Activated naive CD4-positive, alpha-beta T cell treated with anti-CD3 and anti-CD28 coated beads, Interleukin-2, amount 50 U/mL, for 16 hours (primary cell): ENCODE measurements at places on chromosomes 5 and 9.

- no peak for DNase-seq
Measured at GRCh38 chr5:80928073-80928472, 32.1 kb upstream of the RASGRF2 start.

DNA sequence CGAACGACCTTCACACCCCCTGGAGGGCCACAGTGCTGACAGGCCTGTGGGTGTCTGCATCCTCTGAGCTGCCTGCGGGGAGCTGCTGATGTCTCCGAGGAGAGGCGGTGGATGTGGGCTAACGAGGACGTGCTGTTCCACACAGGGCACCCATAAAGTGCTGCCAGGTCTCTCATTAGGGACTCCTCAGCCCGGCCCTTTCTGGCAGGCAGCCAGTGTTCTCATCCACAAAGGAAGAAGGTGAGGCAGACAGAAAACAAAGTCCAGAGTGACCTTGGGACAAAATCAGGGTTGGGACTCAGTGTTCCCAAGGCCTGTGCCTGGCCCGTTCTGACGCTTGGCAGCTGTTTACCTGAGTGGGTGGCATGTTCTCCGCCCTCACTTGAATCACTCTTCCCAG is 29.3 kb downstream of the CARTPT start:
- DNase-seq = no peak

GRCh38 chr9:87160148-87161102 is 213.1 kb upstream of the GAS1 start:
- DNase-seq = no peak

GRCh38 chr9:99073985-99074901 is 30.7 kb upstream of the TGFBR1 start:
- DNase-seq = no peak

DNA sequence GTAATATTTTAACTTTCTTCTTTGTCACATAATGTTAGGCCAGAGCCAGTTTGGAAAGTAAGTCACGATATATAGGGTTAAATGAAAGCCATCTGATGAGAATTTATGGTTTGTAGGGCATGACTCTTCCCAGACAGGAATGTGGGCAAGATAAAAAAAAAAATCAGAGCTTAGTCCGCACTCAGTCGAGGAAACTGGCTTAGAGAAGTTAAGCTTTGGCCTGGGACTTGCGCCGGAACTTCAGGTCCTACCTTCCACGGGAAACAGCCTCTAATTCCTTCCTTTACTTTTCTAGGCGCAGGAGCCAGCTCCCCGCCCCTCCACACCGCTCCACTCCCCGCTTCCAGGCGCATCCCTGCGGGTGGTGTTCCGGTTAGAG is 475 bp downstream of the DDX31 start:
- no peak for DNase-seq

- DNase-seq = no peak
Measured at GRCh38 chr9:36140086-36141084, 3.9 kb downstream of the GLIPR2 start.

DNA sequence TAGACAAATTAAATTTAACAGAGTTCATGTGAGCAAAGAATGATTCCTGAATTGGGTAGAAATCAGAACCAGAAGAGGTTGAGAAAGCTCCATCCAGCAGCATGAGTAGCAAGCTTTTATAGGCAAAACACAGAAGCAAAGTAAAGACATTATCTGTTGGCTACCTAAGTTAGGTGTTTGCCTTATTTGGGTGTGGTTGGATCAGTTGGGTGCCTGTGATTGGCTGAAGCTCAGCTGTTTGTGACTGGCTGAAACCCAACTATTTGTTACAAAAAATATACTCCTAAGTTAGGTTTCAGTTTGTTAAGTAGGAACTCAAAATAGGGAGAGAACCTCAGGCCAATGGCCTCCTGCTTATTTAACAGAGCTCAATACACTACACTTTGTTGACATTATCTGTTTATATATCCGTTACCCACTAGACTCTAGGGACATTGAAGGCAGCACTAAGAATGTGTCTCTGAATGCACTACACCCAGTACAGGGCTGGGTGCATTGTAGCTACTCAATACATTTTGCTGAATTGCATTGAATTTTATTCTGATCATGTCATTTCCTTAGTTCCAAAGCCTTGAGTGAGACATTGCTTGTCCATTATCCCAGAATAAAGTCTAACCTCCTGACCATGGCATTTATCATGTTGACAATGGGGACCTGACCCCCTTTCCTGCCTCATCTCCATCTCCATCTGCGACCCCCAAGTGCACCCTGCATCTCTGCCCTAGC is 98.7 kb downstream of the CCDC192 start:
- no peak for DNase-seq

- DNase-seq = no peak
Measured at GRCh38 chr5:107603349-107603748, 67.4 kb downstream of the EFNA5 start.

- no peak for DNase-seq
Measured at GRCh38 chr5:133525126-133525525, 87.2 kb downstream of the FSTL4 start.

GRCh38 chr5:159965031-159965837 is 43.7 kb upstream of the TTC1 start:
- peak; percentile 30 for DNase-seq

- no peak for DNase-seq
Measured at GRCh38 chr9:123722378-123722777, 207.5 kb downstream of the DENND1A start.

- no peak for DNase-seq
Measured at GRCh38 chr5:61525512-61526206, 193.6 kb downstream of the ZSWIM6 start.

- no peak for DNase-seq
Measured at GRCh38 chr5:82466986-82467561, 188.9 kb upstream of the RPS23 start.

DNA sequence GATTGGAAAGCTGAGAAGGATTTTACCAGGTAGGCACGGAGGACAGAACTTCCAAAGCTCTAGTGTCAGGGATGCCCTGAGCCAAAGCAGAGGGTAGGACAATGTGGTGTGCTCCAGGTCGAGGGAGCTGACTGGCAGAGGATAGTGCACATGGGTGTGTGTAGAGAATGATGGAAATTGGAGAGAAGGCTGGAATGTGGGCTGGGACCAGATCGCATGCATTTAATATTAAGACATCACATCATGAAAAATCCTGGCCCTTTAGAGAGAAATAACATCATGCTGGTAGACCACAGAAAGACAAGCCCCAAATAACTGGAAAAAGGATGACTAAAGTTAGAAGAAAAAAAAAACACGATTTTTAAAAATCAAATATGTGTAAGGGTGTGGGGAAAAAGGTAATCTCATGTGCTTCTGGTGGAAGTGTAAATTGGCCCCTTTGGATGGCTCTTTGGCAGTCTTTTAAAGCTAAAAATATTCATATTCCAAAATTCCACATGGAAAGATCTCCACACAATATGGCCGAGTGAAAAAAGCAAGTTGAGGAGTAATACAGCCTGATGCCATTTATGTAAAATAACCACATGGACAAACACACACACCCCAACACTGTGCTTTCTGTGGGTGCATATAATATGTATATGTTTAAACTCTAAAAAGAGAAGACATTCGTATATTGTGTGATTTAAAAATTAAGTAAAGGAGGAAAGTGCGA is 67.0 kb upstream of the TGFBR1 start:
- DNase-seq = no peak

DNA sequence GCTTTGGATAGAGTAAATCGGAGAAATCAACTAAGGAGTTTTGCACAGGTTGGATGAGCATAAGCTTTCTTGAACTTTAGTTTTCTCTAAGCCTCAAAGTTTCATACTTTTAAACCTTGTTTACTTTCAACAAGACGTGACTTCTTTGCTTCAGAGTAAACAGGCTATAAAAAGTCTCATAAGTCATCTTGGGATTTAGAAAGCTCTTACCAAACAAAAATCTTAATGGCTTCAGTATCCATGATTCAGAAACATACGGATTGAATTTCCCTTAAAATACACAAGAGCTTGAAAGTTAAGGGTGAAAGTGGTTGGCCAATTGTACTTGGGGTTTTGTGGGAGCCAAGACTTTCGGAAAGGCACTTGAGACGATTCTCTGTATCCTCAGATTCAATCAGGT is 270.9 kb upstream of the ANKH start:
- DNase-seq = no peak

- DNase-seq = no peak
Measured at GRCh38 chr9:68750255-68750654, 45.2 kb downstream of the PIP5K1B start.

- DNase-seq = no peak
Measured at GRCh38 chr5:149737355-149737754, 7.2 kb downstream of the PPARGC1B start.

- DNase-seq = no peak
Measured at GRCh38 chr5:38540314-38540713, 16.1 kb downstream of the LIFR start.

DNA sequence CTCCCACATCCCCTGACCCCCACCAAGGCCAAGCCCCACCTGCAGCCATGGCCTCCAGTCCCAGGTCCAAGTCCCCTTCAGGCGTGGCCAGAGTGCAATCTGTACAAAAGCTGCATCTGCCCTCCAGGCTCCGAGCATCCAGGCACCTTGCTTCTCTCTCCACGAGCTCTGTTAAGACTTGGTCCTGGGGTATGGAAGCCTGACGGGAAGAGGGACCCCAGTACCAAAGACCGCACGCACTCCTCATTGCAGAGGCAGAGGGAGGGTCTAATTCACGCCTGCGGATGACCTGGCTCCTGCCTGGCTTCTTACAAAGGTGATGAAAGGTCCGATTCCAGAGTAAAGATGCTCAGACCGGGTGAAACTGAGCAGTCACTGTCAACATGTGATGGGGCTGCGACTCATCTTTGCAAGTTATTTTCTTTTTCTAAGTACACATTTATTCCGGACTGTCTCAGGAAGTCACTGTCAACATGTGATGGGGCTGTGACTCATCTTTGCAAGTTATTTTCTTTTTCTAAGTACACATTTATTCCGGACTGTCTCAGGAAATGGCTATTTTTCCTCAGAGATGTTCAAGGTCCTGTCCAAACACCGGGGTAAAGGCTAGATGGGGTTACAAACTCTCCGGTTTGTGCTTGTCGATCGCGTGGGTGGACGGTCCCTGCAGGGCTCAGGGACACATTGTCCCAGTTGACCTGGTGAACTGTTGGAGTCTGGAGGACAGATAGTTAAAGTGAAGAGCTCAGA is 252.0 kb upstream of the IRX4 start:
- DNase-seq = no peak

DNA sequence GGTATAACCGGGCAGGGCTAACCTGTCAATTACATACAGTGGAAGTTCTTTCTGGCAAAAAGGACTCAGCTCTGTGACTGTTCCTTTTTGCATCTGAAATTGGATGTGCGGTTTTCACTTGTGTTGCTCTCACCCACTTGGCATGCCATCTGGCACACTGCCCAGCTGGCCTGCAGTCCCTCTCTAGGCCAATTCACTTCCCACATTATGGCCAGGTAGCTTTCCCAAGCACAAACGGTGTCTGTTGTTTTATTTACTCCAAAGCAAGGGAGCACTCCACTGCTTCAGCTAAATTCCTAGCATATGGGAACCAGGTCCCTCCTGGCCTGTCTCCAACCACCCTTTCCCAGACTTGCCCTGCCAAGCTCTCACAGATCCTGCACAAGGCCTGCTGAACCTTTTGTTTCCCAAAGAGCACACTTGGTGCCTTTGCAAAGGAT is 132.5 kb downstream of the SEMA6A start:
- no peak for DNase-seq

- DNase-seq = no peak
Measured at GRCh38 chr5:158410976-158411375, 552.0 kb upstream of the CLINT1 start.

DNA sequence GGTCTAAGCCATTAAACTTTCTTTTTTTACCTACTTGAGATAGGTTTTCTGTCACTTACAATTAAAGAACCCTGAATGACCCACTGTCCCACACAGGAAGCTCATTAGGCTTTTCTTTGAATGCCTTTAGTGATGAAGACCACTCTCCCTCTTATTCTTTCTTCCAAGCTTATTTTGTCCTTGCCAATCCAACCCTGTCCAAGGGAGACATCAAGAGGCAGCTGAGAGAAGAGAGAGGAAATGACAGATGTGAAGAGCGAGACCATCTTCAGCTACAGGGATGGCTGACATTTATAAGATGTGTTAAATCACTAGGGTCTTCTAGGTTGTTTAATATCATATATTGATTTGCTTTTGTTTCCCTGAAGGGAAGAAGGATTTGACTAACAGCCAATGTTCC is 133.5 kb downstream of the FAM114A2 start:
- no peak for DNase-seq

DNA sequence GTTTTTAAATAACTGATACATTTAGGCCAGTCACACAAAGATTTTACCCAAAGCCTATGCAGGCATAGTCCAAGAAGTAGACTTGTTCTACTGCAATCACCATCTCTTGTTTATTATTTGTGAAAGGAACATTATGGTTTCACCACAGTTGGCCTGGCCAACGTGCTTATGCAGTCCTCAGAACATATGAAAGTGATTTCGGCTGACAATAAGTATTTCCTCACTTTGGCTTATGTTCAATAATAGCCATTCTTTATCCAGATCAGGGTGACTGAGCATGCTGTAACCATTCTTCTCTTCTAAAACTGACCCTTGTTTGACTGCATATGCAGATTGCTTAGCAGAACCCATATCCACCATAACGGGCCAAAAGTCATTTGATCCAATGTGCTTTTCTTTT is 76.6 kb upstream of the CCDC152 start:
- no peak for DNase-seq

GRCh38 chr5:171745602-171746001 is 40.0 kb upstream of the SMIM23 start:
- DNase-seq = no peak

- no peak for DNase-seq
Measured at GRCh38 chr5:3024126-3024525, 272.6 kb upstream of the IRX2 start.

DNA sequence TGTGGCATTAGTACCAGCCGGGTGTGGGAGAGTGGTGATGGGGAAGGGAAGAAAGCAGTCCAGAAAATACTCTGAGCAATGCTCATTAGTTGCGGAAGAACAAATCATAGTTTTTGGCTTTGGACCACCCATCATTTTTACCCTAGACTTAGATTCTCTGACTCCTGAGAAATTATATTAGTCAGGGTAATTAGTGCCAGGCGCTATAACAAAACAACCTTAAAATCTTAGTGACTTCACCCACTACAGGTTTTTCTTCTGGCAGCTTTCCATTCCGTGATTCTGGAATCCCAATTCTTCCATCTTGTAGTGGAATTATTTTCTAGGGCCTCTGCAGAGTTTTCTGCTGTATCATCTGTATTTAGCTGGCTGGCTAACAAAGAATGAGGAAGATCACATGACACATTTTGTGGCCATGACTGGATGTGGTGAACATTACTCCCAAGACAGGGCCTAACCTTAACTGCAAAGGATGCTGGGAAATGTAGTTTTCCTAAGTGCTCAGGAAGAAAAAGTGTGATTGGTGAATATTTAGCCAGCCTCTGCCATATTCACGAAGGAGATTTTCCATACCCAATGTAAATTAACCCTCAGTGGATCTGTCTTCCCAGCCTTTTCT is 373.0 kb upstream of the MEF2C start:
- DNase-seq = no peak

GRCh38 chr9:32867026-32867425 is 83.7 kb downstream of the TMEM215 start:
- DNase-seq = no peak

GRCh38 chr9:21239911-21240310 is at the start of gene IFNA14:
IFNA14 (minus strand) TSS chr9:21240005; CDS start chr9:21239935, 70 bp downstream.
- DNase-seq = no peak
